ENCODE measurements at places on chromosomes 13 and 19. TPM values are rescaled to one million over a fixed set of nuclear protein-coding genes. Genes with fewer than 3 reads are reported as not detected.

- no peaks in the 10 kb centered on the region for H3K36me3 ChIP-seq
- no peak overlapping the region for H3K4me3 ChIP-seq
- H3K27ac ChIP-seq = no peak overlapping the region
- no peaks in the 10 kb centered on the region for H3K27me3 ChIP-seq
- DNase-seq = no peak
Measured at GRCh38 chr13:24141333-24141910, 19.1 kb upstream of the SPATA13 start.

- peak overlapping the region; percentile 89 for H3K4me3 ChIP-seq
- no peaks in the 10 kb centered on the region for H3K36me3 ChIP-seq
- H3K4me1 ChIP-seq = peaks cover 44% of the 10 kb centered on the region
- H3K27me3 ChIP-seq = no peaks in the 10 kb centered on the region
Measured at GRCh38 chr19:3556978-3557460, 367 bp downstream of the MFSD12 start.

DNA sequence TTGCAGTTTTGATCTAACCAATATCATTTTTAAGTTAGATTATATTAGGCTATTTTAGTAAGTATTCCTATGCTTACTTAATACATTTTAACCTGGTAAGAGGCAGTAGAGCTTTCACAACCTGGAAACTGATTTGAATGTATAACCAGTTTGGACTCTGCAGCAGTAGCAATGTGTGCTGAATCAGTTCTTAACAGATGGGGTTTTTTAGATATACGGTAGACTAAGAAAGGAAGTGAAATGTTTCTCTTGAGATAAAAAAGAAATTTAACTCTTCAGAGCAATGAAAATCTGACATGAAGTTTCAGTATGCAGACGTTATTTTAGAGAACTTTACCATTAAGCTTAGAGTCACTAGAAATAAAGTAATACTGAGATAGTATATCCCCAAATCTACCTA is 2.7 kb downstream of the NBEA start:
- peaks cover 6% of the 10 kb centered on the region for H3K27me3 ChIP-seq
- H3K4me3 ChIP-seq = no peak overlapping the region
- no peak overlapping the region for H3K27ac ChIP-seq
- peaks cover 15% of the 10 kb centered on the region for H3K4me1 ChIP-seq
- no peaks in the 10 kb centered on the region for H3K36me3 ChIP-seq
- DNase-seq = no peak

GRCh38 chr13:32267836-32268439 is 47.2 kb downstream of the ZAR1L start:
- no peaks in the 10 kb centered on the region for H3K4me1 ChIP-seq
- no peak overlapping the region for H3K4me3 ChIP-seq

GRCh38 chr13:18212873-18213272 is 968.8 kb downstream of the TUBA3C start:
- H3K36me3 ChIP-seq = no peaks in the 10 kb centered on the region
- H3K4me3 ChIP-seq = no peak overlapping the region
- no peaks in the 10 kb centered on the region for H3K27me3 ChIP-seq
- no peak overlapping the region for H3K27ac ChIP-seq
- DNase-seq = peak; percentile 15

ZNF443 gene
- 4.2 TPM for total RNA-seq

- DNase-seq = no peak
- H3K27me3 ChIP-seq = peaks cover 4% of the 10 kb centered on the region
- H3K36me3 ChIP-seq = no peaks in the 10 kb centered on the region
- H3K4me3 ChIP-seq = no peak overlapping the region
Measured at GRCh38 chr13:97116754-97117153, 105.4 kb upstream of the MBNL2 start.

GRCh38 chr13:36870050-36870692 is 49.9 kb downstream of the SMAD9 start:
- no peak overlapping the region for H3K4me3 ChIP-seq
- H3K27me3 ChIP-seq = no peaks in the 10 kb centered on the region
- no peaks in the 10 kb centered on the region for H3K36me3 ChIP-seq
- H3K27ac ChIP-seq = no peak overlapping the region
- no peak for DNase-seq
- H3K4me1 ChIP-seq = no peaks in the 10 kb centered on the region

DNA sequence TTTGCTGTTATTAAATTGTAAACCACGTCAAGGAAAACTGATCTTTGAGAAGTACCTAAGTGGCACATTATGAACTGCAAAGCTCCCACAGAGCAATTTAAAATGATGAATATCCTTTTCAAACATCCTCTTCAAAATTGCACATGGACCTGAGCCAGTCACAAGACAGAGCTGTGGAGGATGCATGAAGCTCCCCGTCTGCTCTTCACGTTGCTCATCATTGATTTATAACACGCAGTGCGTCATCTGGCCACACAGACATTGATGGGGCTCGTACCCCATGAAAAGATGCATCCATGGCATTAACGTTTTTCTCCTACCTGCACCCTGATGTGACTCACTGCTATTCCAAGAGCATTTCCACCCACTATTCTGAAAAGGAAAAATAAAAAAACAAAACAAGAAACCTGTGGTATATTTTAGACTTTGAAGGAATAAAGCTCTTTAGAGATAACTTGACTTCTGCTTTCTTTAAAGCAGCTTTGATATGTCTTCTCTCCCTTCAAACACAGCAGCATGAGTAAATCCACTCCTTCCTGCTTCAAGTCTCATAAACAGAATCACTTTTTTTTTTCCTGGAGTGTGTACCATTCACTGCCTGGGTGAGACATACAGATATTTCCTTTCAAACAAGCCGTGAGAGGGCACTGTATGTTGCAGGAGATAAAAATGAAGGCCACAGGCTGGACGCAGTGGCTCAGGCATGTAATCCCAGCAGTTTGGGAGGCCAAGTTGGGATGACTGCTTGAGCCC is 7.2 kb upstream of the SERTM1 start:
- H3K27me3 ChIP-seq = no peaks in the 10 kb centered on the region
- no peaks in the 10 kb centered on the region for H3K36me3 ChIP-seq
- H3K4me1 ChIP-seq = no peaks in the 10 kb centered on the region
- no peak overlapping the region for H3K4me3 ChIP-seq
- H3K27ac ChIP-seq = no peak overlapping the region
- DNase-seq = no peak

DNA sequence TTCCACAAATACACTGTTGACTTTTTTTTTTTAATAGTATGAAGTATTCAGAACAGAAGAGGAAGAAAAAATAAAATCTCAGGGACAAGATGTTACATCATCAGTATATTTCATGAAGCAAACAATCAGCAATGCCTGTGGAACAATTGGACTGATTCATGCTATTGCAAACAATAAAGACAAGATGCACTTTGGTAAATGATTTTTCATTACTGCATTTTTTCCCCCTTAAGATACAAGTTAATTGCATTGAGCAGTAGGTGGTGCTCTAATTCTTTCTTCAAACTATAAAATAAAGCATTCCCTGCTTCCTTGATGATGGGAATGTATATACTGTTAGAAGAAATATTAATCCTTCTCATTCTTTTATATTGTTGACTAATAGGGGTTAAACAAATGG is 17.1 kb downstream of the UCHL3 start:
- H3K4me3 ChIP-seq = no peak overlapping the region
- DNase-seq = no peak
- no peaks in the 10 kb centered on the region for H3K4me1 ChIP-seq
- no peaks in the 10 kb centered on the region for H3K27me3 ChIP-seq
- no peak overlapping the region for H3K27ac ChIP-seq

ZNF14 gene
- total RNA-seq = 7.4 TPM
